Activated CD8-positive, alpha-beta memory T cell treated with anti-CD3 and anti-CD28 coated beads for 1 hour (primary cell): ENCODE measurements at places on chromosomes 5 and 9.
A peak's percentile ranks its signal among the peaks of the same experiment; 100 is the strongest.

DNA sequence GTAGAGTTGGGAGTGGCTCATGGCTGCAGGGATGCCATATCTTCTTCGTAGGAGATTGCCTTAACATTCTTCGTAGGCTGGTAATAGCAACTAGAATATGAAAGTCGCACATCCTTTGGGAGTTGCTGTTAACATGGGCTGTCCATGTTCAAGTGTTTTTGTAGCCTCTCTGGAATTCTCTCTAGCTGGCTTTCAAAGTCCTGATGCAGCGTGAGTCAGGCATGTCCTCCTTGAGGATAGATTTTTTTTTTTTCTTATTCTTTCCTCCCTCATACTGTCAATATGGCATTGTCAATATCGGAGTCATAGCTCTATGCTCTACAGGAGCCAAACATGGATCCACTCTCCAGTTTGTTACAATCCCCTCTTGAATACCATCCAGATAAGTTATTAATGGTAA is 494.8 kb upstream of the WWC1 start:
- no peak for DNase-seq

DNA sequence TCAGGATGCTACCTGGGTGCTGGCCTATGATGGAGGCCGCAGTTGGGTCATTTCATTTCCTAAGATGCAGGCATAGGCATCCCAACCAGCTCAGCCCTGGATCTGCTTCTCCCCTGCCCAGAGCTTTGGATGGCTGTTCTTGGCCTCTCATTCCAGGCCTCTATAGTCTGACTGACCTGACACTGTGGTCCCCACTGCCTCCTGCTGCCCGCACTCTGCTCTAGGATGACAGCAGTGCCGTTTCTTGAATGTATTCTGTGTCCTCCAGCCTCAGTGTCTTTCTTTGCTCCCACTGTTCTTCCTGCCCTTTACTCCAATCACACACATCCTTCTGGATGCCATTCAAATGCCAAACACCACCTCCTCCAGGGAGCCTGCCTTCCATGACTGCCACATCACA is 235.7 kb downstream of the HSPA4 start:
- peak; percentile 12 for DNase-seq

DNA sequence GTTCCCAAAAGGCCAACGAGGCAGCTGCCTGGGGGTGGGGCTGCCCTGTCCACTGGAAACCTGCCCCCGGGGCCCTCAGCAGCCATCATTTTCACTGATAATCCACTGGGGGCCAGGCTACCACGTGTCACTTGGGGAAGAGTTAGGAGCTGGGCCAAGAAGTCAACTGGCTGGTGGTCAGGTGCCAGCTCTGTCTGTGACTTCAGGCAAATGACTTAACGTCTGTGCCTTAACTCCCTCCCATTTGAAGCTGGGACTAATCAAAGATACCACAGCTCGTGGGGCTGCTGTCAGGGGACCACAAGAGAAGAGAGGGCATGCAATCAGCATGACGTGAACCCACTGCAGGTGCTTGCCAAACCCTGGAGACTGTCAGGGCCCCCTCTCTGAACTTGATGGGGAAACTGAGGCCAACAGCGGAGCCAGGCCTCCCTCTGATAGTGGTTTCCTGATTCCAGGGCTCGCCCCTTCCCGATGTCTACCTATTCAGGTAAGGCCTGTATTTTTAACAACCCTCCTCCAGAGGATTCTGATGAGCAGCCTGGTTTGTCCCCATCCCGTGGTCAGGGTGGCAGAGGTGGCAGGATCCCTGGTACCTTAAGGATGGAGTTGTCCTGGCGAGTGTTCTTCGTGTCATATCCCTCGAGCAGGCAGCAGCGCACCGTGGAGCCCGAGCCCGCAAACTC is 12.3 kb upstream of the DPM2 start:
- DNase-seq, result no peak

DNA sequence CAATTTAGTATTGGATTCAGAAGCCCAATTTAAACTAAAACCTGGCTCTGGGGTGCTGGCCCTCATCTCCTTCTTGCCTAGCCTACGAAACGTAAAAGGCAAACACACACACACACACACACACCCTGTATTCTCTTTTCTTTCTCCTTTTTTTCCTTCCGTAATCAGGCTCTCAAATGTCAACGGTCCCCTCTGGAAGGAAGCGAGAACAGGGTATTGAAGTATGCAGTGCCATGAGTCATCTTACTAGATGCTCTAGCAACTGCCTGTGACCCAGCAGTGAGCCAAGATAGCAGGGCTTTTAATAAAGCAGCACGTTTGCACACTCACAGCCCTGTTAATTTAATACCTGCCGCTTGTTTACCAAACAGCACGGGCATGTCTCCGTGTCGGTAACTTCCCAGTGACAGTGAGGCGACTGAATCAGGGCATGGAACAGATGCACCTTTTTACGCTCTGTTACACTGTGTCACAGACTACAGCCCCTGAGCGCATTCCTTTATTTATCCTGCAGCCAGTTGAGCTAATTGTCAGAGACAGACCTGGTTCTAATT is 243.8 kb downstream of the BNC2 start:
- DNase-seq, result no peak

- DNase-seq, result no peak
Observed at GRCh38 chr5:57009811-57010210, 57.9 kb upstream of the MIER3 start.

DNA sequence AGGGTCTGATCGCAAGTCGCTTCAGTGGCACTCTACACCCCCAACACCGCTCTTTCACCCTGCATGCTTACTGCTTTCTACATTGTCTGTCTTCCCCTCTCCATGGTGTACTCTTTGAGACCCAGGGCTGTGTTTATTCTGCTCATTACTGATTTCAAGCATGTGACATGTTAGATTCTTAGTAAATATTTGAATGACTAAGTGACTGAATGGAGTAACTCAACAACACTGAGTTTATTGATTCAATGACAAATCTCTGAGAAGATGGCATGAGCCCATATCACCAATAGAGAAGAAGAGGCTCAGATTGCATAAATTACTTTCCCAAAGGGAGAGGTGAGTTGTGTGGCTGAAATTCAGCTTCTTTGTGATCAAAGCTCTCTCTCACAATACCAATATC is 89.7 kb upstream of the OSMR start:
- no peak for DNase-seq

DNA sequence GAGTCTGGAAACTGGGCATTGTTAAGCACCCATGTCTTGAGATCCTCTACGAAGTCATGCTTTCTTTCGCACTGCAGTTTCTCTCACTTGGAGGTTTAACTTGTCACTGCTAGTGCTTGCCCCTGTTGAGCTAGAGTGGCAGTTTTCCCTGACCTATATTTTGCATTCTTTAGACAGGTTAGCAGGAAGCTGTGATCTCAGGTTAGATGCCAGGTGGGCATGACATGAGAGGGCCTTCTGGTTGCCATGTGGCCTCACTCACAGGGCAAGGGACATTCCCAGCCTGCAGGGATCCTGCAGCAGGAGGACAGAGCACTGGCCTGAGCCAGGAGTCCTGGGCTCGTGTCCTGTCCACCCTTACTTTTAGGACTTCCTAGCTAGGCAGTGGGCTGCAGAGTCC is 28.6 kb downstream of the SLC36A1 start:
- no peak for DNase-seq

GRCh38 chr5:35482167-35482755 is 135.4 kb upstream of the SPEF2 start:
- DNase-seq, result no peak

GRCh38 chr9:26415528-26415927 is 477.1 kb downstream of the CAAP1 start:
- no peak for DNase-seq

- no peak for DNase-seq
Observed at GRCh38 chr9:8821910-8822666, 1022.5 kb upstream of the DMAC1 start.

DNA sequence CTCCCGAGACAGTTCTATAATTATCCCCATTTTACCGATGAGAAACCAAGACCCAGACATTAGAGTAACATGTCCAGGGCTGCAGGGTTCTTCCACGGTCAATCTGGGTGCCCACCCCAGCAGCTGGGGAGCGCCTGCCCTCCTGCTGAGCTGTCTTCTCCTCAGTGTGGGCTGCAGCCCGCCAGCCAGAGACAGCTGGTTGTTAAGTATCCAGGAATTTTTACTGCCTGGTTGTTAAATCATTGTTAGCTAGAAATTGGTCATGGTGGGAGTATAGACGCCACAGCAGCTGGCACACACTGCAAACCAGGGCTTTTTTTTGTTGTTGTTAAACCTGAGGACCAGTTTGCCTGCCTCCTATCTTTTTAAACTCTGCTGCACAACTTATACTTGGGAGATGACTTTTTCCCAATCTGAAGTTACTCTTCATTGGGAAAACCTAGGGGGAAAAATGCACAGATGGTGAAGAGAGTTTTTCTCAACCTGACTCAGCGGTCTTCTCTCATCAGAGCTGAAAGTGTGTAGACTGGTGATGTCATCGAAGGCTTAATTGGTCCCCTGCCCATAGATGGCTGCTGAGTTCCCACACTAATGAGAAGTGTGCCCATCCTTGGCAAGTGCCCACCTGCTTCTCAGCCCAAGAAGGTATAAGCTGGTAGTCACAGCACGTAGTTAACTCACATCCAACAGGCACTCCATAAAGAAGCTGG is 208.6 kb downstream of the DRD1 start:
- no peak for DNase-seq

DNA sequence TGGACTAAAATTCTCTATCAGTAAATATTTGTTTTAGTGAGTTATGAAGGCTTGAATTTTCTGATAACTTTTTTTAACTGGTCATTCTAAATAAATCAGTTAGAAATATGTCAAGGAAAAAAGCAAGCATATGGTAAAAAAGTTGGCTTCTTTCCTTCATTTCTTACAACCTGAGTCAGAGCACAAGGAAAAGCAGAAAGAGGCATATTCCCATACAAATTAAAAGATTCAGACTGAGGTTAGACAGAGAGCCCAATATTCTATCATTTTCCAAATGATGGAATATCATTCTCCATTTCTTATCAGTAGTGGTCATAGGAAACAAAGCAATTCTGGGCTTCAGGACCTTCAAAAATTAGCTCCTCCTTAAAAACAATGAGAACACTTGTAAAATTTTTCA is 732.1 kb downstream of the MAT2B start:
- DNase-seq, result no peak

DNA sequence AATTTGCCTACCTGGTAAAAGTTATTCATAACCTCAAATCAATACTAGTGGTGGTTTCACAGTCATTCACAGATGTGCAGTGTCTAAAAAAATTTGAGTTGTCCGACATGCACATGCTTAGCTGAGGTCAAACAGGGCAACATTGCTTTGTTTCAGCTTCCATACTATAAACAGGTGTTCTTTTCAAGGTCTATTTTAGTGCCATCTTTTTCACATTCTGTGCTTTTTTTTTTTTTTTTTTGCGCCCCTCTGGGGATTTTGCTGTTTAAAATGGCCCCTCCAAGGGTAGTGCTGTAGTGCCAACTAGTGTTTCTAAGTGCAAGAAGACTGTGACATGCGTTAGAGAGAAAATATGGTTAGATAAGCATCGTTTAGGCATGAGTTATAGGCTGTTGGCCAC is 14.5 kb downstream of the PHAX start:
- DNase-seq, result no peak
